Activated T-helper 1 cell treated with Interleukin-2 at 50 U/mL for 16 hours (primary cell): ENCODE measurements at places on chromosomes 4 and X.

GRCh38 chr4:145097331-145097820 is 620 bp downstream of the ANAPC10 start:
- no peak for DNase-seq

DNA sequence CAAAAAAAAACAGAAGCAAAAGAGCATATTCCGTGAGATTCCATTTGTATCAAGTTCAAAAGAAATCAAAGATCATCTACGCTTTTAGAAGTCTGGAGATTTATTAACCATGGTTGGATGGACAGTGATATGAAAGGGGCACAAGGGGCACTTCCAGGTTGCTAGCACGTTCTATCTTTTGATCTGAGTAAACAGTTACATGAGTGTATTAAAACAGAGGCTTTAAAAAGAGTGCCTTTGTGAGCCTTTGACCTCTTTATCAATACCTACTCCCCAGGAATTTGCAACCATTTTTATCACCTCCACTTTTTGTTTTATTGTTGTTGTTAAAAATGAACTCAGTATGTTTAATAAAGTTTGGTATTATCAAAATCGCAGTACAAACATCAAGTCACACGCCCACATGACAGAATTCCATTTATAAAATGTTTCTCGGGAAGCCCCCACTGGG is 72.4 kb upstream of the UCP1 start:
- no peak for DNase-seq

DNA sequence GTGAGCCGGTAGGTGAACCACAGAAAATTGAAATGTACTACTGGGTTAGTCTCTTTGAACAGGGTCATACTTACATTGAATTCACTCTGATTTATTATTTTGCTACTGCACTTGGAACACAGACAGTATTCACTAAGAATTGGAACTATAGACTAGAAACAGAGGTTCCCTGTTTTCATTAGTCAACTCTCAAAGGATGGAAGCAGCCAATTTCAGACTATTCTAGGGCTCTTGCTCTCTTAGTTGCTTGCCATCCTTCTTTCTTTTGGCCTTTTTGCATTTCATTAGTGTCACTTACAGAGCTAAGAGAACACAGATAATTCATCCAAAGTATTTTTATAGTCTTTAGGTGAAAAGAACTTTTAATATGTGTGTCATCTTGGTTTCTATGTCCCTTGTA is 52.6 kb downstream of the SHROOM3 start:
- DNase-seq: no peak

DNA sequence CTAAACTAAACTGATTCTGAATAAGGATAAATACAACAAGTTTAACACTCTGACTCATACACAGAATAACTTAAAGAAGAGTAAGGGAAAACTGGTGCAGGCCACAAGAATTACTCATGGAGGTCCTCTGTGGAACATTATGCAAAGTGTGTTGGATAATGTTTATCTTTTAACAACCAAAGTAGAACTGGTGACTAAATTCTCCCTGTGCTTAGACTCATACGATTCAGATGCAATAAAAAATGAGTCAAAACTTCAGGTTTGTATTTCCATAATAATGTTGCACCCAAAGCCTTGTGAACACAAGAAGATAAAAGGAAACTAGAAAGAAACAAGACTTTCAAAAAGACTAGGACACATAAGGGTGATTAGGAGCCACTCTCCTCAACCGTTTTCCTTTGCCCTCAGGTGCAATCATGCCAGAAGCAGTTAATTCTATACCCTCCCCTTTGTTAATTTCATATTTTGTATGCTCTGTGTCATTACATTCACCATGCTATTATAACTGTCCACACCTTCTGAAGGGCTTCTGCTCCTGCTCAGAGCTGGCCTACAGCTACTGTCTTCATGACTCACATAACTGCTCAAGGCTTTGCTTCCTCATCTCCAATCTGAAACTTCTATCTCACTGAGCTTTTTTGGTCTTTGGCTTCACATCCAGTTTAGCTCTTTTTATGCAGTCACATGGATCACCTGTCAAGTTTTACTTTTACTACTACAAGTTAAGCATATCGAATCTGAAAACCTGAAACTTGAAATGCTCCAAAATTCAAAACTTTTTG is 60.2 kb downstream of the KCNIP4 start:
- no peak for DNase-seq

DNA sequence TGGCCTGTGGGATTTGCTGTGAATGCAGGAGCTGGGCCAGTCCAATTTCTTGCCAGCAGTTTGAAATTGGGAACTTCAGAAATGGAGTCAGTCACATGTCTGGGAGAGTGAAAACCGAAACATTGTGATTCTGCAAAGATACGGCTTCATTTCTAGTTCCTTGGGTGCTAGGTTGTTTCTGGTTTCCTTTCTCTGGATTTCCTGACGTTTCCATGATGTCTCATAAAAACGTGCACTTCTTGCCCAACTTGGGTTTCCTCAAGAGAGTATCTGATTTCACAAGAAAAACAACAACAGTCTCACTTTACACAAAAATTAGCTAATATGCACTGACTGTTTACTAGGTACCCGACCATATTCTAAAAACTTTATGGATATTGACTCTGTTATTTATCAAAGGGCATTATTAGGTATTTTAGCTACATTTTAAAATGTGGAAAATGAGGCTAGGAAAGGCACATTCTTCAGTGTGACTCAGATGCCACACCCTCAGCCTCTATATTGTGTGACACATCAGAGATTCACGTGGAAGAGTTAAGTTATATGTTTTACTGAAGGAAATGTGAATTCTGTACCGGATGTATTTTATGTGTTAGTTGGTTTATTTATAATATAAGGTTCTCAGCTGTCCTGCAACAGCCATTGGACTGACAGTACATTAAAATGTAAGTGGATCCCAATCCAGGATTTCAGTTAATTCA is 225.0 kb upstream of the PUDP start:
- DNase-seq: no peak

DNA sequence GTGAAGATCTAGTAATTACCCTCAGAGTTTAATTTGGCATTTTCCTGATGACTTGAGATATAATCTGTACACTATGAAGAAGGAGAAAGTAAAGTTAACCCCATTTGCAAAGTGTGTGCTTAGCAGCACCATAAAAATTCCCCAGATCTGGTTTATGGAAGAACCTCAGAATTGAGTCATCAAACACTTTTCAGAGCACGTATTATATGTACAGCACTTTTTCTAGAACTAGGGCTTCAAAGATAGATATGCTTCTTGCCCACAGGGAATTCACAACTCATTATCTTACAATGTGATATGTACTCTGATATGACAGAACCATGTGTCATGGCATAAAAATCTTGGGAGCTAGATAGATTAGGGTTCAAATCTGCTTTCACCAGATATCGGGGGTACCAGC is 150.9 kb downstream of the SLC10A7 start:
- DNase-seq: no peak

DNA sequence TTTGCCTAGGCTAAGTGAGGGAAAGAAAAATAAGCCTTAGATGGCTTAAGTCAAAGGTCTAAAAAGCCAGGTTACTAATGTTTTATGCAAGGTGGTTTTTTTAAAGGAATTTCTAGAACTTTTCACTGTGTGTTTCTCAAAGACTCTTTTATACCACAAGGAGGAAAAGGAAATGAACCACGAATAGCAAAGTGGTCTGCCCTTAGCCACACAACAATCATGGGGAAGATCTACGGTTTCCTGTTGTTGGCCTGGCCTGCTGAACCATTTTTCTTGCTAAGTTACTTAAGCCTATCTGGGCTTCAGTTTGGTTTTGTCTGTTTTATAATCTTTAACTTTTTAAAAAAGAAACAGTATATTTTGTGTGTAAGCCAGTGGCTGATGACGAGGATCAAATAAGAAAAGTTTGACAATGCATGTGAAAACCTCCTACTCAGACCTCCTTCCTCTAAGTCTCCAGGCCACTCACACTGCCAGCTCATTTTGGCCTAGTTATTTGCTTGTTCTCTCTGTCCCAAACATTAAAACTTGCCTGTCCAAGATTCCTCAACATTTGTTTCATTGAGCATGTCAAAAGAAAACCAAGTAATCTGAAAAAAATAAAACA is 56.7 kb upstream of the COL25A1 start:
- no peak for DNase-seq
